ENCODE measurements at places on chromosomes 1 and 21. TPM values are rescaled to one million over a fixed set of nuclear protein-coding genes. Genes with fewer than 3 reads are reported as not detected.

Gene OTUD3
- 5.0 TPM for total RNA-seq

Gene CYP2J2
- total RNA-seq, result 4.2 TPM

Gene C4BPA
- total RNA-seq, result not detected

Gene GPA33
- total RNA-seq, result not detected

Gene CFAP74
- not detected for total RNA-seq

Gene KISS1
- total RNA-seq, result not detected

Measured in Daoy (cell line).